Glutamatergic neuron (in vitro differentiated cells): ENCODE measurements at places on chromosomes 7 and 10.

DNA sequence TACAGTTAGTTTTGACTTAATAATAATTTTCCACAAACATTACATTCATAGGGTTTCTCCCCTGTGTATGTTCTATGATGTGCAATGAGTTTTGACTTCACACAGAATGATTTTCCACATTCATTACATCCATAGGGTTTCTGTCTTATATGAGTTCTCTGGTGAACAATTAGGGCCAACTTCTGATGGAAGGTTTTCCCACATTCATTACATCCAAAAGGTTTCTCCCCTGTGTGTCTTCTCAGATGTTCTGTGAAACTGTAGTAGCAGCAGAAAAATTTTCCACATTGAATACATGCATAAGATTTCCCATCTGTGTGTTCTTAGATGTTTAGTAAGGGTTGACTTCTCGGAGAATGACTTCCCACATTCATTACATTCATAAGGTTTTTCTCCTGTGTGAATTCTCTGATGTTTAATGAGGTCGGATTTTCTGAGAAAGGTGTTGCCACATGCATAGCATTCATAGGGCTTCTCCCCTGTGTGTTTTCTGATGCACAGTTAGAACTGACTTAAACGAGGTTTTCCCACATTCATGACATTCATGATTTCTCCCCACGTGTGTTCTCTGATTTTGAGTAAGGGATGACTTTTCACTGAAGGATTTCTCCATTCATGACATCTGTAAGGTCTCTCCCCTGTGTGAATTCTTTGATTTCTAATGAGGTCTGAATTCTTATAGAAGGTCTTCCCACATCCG is 118.5 kb downstream of the ZNF33B start:
- no peak for DNase-seq

GRCh38 chr7:88395715-88396114 is 89.0 kb upstream of the STEAP4 start:
- no peak for DNase-seq

- DNase-seq: no peak
Observed at GRCh38 chr7:7696458-7697119, 21.8 kb downstream of the RPA3 start.

DNA sequence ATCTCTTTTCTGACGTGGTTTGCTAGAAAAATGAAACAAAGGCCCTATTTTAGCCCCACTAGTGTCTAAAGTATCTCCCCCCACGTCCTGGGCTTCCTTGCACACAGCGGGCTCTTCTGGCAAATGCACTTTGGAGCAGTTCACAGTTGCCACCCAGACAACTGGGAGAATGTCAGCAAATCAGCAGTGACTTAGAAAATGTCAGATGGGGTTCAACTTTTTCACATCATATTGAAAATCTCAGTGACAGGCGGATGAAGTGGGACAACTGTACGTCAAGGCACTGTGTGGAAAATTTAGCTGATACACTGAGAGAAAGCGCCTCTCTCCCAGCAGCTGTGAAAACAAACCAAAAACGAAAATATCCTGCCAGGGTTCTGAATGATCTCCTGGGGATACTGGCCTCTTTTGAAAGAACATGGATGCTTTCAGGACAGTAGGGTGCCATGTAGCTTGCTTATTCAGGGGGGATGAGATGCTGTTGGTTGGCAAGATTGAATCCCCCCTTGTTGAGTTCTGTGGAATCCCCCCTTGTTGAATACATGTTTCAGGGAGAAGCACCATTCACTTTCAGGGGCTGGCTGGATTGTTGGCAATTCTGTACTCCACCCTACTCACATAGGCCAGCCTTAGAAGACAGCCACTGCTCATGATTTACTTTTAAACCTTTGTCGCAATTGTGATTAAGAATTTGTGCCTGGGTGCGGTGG is 372.8 kb upstream of the CELF2 start:
- DNase-seq: no peak

DNA sequence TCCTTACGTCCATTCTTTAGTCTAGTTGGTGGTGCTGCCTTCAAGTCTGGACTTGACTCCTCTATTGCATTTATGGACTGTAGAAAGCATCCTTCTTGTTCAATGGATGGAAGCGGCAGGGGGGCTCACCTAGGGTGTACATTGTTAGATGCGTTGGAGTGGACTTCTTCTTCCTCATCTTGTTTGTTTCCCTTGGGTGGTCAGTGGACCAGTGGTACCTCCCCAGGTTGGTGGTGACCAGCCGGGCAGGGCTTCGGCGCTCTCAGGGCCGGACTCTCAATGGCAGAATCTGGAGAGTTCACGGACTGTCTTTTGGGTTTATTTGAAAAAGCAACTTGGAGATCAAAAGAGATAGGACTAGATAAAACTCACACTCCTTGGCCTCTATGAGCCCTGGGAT is 6.2 kb upstream of the BTBD16 start:
- no peak for DNase-seq
